ENCODE measurements at places on chromosomes 3 and 15.

DNA sequence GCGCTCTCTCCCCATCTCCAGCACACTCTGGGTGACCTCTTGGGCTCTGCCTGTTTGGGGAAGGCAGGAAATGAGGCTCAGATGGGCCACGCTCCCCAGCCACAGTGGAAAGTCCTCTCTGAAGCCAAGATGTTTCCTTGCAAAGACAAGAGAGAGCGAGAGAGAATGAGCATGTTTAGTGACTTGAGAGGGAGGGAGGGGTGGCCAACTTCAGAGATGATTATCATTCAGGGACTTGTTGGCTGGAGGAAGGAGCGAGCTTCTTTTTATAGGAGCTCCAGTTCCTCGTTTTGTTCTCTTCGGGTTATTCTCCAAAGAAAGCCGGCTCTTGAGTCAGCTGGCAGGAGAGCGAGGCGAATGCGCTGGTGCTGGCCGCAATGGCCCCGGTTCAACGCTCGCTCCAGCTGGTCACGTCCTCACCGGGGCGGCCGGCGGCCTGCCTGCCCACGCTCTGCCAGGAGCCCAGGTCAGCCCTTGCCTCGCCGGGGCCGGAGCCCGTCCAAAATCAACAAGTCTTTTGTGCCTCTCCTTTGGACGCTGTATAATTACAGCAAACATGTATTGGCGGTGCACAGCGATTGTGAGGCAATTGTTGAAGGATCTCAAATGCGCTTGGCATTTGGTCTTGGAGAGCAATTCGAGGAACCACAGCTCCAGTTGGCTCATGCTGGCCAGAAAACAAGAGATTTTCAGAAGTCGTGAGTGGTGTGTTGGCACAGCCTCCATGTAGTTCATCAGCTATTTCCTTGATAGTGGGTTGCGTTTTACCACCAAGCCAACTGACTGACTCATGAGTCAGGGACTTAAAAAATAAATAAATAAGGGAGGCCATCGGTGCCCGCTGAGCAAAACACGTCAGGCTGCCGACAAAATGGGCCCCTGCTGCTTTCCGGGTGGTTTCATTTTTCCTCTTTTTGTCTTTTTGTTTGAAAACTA, 288.6 kb downstream of the UACA start:
- DNase-seq, result no peak

DNA sequence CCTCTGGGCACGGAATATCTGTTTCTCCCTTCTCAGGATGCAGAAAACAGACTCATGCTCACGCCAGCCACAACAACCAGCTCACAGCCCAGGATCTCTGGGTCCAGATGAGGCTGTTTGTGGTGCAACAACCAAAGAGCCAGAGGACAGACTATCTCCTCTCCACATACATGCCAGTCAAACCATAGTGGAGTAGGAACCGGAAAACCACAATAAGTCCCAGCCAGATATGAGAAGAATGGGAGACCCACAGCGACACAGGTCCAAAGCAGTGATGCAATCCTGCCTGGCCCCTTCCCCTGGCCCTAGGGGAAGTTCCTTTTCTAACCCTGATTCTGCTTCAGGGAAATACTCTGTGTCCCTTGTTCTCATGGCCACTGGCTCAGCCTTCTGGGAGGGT, 27.6 kb downstream of the MEX3B start:
- no peak for DNase-seq

GRCh38 chr3:121818578-121818977, 16.3 kb downstream of the IQCB1 start:
- no peak for DNase-seq

GRCh38 chr15:26234976-26235767, 372.0 kb upstream of the ATP10A start:
- no peak for DNase-seq

GRCh38 chr15:69841113-69841828, 256.4 kb downstream of the TLE3 start:
- DNase-seq, result no peak

- no peak for DNase-seq
Observed at GRCh38 chr3:112293368-112294321, at the start of gene SLC9C1. Gene SLC9C1, minus strand, starts transcription at chr3:112294216. Its CDS starts 7,425 bp downstream, at chr3:112286791.

- DNase-seq, result peak; percentile 36
Observed at GRCh38 chr3:26712211-26713026, 89.8 kb downstream of the LRRC3B start.

- DNase-seq, result no peak
Observed at GRCh38 chr15:52100807-52101442, 11.7 kb downstream of the BCL2L10 start.

GRCh38 chr3:65288776-65289175, 601.0 kb upstream of the ADAMTS9 start:
- no peak for DNase-seq

GRCh38 chr3:69052472-69052898, 352 bp upstream of the TMF1 start:
- DNase-seq, result no peak

GRCh38 chr3:94167796-94168195, 104.9 kb downstream of the NSUN3 start:
- no peak for DNase-seq

All from cerebellar nuclear complex (tissue), 1 donor.